ENCODE measurements at places on chromosomes 7 and 10.

GRCh38 chr7:22666732-22667131 is 60.3 kb upstream of the IL6 start:
- no peak for DNase-seq

DNA sequence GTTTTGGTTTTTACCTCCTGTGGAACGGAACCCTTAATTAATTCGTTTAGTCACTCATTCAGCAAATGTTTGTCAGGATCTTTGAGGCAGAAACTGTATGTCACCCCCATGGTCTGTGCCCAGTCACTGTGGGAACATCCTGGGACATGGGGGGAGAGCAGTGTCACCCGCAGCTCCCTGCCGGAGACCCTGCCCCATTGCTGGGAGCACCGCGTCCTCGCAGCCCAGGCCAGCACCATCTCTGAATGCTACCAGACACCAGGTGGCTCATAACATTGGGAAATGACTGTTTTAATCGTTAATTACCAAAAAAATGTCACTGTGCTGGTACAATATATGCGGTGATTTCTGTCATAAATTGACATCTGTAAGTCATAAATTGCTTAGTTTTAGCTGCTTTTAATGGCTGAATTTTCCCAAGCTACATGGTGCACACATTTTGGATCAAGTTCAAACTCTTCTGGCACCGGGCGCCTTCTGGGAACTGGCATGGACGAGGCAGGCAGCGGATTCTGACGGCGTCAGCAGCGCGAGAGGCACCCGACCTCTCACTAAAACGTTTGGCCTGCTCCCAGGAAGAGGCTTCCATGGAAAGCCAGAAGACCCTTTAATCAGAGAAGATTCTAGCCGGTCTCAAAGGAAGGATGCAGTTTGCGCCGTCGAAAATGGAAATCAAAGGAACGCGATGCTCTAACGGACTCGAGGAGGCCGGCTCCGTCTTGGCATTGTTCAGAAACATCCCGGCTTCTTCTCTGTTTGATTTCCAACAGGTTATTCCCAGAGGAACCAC is 184.2 kb downstream of the ADARB2 start:
- peak; percentile 8 for DNase-seq

- peak; percentile 77 for DNase-seq
Measured at GRCh38 chr10:43292755-43293676, 26.2 kb upstream of the RASGEF1A start.

GRCh38 chr7:127582361-127582760 is 3.0 kb downstream of the GCC1 start:
- DNase-seq, result peak; percentile 87

- no peak for DNase-seq
Measured at GRCh38 chr7:38863601-38864291, 45.2 kb downstream of the VPS41 start.

DNA sequence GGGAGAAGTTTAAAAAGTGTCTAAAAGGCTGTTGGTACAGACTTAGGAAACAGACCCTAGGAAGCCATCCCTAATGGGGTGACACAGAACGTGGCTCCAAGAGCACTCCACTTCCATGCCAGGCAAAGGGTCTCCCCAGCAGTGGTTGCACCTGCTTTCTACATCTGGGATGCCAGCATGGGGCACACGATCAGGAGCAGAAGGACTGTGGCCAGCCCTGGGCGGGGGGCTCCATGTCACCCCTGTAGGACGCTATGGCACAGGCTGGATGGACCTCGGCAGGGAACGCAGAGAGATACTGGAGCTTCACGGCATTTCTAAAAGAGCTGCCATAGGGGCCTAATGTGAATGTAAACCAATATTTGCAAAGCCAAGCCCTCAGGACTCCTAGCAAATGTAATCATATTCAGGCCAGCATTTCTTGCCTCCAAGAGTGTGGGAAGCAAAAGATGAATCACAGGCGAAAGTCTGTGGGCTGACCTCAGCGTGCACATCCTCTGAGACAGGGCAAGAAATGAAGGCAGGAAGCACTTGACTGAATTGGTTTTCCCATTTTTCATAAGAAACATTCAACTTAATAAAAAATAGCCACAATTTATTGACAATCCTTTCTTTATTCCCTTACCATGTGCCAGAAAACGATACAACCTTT is 93.9 kb downstream of the ATXN7L1 start:
- no peak for DNase-seq

DNA sequence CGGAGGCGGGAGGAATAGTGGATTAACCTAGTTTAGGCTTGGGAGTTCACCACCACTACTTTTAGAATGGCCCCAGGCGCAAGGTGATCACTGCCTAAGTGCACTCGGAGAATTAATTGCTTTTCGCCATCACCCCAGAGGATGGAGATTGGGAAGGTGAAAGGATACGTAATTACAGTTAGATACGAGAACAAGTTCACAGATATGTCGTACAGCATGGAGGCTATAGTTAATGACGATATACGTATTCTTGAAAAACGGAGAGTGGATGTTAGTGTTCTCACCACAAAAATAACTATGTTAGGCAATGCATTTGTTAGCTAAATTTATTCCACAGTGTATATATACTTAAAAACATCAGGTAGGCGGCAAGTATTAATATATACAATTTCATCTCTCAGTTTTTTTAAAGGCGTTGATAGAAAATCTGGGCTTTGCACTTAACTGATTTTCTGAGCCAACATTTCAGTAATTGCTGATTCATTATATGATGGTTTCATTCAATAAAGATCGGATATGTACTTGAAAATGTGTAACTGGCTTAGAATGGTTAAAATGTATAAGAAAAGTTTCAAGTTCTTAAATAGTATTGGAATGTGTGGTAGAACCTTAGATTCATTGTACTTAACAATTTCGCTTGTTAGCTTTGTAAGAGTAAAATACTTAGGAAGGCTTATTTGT is 683 bp downstream of the CDC123 start:
- DNase-seq, result no peak

GRCh38 chr7:81449105-81449504 is 320.7 kb downstream of the HGF start:
- DNase-seq, result no peak

Data from G401 (cell line).